ENCODE measurements at places on chromosomes 12 and 14. TPM values are rescaled to one million over a fixed set of nuclear protein-coding genes. Genes with fewer than 3 reads are reported as not detected.

MYO1H gene
- polyA plus RNA-seq: not detected

TDRD9 gene
- polyA plus RNA-seq: not detected

HELB gene
- polyA plus RNA-seq: 1.3 TPM

KLHL33 gene
- not detected for polyA plus RNA-seq

IAPP gene
- not detected for polyA plus RNA-seq

AQP6 gene
- polyA plus RNA-seq: not detected

PTPN21 gene
- polyA plus RNA-seq: 7.2 TPM

LRRC10 gene
- not detected for polyA plus RNA-seq

NUAK1 gene
- polyA plus RNA-seq: 23.5 TPM

PMEL gene
- polyA plus RNA-seq: 1.0 TPM

PRH2 gene
- polyA plus RNA-seq: 0.19 TPM

OVCH1 gene
- polyA plus RNA-seq: not detected

DLK1 gene
- polyA plus RNA-seq: 0.08 TPM

TBPL2 gene
- not detected for polyA plus RNA-seq

RPL10L gene
- not detected for polyA plus RNA-seq

INHBE gene
- 0.50 TPM for polyA plus RNA-seq

UNC119B gene
- polyA plus RNA-seq: 22.1 TPM

TMEM119 gene
- polyA plus RNA-seq: not detected

CEBPE gene
- polyA plus RNA-seq: not detected

NFATC4 gene
- polyA plus RNA-seq: 0.10 TPM

OR4N5 gene
- polyA plus RNA-seq: not detected

FLRT2 gene
- polyA plus RNA-seq: 6.6 TPM

SERPINA12 gene
- not detected for polyA plus RNA-seq

PROX2 gene
- not detected for polyA plus RNA-seq

RTN1 gene
- not detected for polyA plus RNA-seq

TRIM9 gene
- 5.7 TPM for polyA plus RNA-seq

GLIPR1L1 gene
- not detected for polyA plus RNA-seq

PKP2 gene
- 2.3 TPM for polyA plus RNA-seq

MEG3 gene
- polyA plus RNA-seq: 56.7 TPM

MARCHF9 gene
- 5.9 TPM for polyA plus RNA-seq

GLIPR1L2 gene
- polyA plus RNA-seq: 0.57 TPM

INSM2 gene
- polyA plus RNA-seq: not detected

AQP5 gene
- not detected for polyA plus RNA-seq

ITGB7 gene
- polyA plus RNA-seq: 0.64 TPM

HOXC10 gene
- 2.1 TPM for polyA plus RNA-seq

HEATR5A gene
- polyA plus RNA-seq: 25.3 TPM

CCDC197 gene
- not detected for polyA plus RNA-seq

DIP2B gene
- polyA plus RNA-seq: 16.9 TPM

TTC7B gene
- polyA plus RNA-seq: 21.0 TPM

NOP9 gene
- polyA plus RNA-seq: 23.0 TPM

COCH gene
- 27.6 TPM for polyA plus RNA-seq

BMAL2 gene
- polyA plus RNA-seq: 13.5 TPM

IL26 gene
- not detected for polyA plus RNA-seq

MANSC1 gene
- 3.8 TPM for polyA plus RNA-seq

KRT71 gene
- polyA plus RNA-seq: not detected

KRT3 gene
- not detected for polyA plus RNA-seq

TMCC3 gene
- polyA plus RNA-seq: 0.50 TPM

FSCB gene
- polyA plus RNA-seq: not detected

RAD51AP1 gene
- 26.5 TPM for polyA plus RNA-seq

CARMIL3 gene
- 0.98 TPM for polyA plus RNA-seq

GPRC5D gene
- not detected for polyA plus RNA-seq

ZNF385A gene
- polyA plus RNA-seq: 14.9 TPM

RDH5 gene
- 4.1 TPM for polyA plus RNA-seq

CRIP1 gene
- polyA plus RNA-seq: 1,023 TPM

BHLHE41 gene
- 1.1 TPM for polyA plus RNA-seq

SLC6A12 gene
- polyA plus RNA-seq: 3.9 TPM

SDSL gene
- 28.0 TPM for polyA plus RNA-seq

TEX52 gene
- polyA plus RNA-seq: not detected

SENP1 gene
- 13.9 TPM for polyA plus RNA-seq
